ENCODE measurements at places on chromosomes 1 and 21.

GRCh38 chr1:117842408-117843170 is 86.8 kb downstream of the GDAP2 start:
- peak; percentile 40 for DNase-seq

DNA sequence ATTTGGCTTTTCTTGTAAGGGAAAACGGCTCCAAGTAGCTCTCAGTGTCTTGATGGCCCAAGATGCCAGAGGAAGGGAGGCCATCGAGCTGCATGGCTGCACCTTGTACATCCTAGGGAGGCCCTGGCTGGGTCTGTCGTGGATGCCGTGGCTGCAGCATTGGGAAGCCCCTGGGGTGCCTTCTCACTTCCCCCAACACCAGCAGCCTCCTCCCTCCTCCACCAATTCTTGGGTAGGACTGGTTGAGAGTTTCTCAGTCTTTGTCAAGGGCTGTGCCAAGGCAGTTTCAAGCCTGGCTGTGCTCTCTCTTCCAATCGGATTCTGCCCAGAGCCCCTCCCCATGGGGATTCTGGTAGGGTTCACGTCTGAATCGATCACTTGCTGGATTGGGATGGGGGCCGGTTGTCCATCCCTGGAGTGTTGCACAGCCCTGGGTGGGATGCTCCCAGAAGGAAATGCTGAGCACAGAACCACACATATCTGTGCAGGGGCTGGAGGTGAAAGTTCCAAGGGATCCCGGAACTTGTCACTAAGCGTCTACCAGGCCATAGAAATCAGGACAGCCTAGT is 14.0 kb upstream of the SPSB1 start:
- DNase-seq = no peak

DNA sequence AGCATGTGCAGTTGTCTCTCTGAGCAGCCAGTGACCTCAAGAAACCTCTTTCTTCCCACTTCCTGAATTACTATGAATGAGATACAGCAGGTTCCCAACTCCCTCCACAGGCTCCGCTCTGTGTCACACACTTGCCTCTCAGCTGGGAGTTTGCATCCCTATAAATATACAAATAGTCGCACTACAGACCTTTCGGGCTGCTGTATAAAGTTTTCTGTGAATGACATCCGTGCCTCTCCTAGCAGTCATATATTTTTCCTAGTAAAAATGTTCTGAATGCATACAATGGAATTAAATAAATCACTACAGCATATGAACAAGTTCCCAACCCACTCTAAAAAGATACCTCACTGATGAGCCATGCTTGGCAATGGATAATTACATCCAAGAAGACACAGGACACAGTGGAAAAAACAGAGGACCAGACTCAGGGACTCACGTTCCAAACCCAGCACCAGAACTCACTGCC is 66.8 kb downstream of the CAPZB start:
- DNase-seq = no peak

- DNase-seq = no peak
Measured at GRCh38 chr1:160453443-160453842, 53.1 kb downstream of the VANGL2 start.

DNA sequence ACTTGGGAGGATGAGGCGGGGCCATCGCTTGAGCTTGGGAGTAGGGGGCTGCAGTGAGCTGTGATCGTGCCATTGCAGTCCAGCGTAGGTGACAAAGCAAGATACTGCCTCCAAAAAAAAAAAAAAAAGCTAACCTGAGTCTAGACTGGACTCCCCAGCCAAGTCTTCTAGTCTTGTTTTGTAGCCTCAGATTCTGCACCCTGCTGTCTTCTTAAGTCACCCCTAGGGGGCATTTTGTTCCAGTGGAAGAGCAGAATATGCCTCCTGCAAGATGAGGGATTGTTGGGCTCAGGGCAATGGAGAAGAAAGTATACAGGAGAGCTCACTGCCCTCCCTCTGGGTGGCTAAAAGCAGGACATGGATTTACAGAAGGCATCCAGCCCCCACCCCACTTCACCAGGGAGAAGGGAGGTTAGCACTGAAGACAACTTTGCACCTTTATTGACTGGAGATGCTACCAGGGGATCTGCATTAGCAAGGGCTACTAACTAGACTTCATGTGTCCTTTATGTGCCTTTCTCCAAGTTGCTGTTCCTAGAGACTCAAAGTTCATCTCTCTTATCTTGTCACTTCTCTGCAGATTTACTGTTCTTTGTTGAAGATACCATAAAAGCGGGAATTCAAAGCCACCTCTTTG is 15.3 kb upstream of the RNF187 start:
- peak; percentile 45 for DNase-seq

- no peak for DNase-seq
Measured at GRCh38 chr1:166489356-166489669, 322.5 kb upstream of the FAM78B start.

- no peak for DNase-seq
Measured at GRCh38 chr1:110768605-110769004, 93.9 kb upstream of the KCNA3 start.

- no peak for DNase-seq
Measured at GRCh38 chr1:163824490-163824889, 502.7 kb downstream of the NUF2 start.

- DNase-seq = no peak
Measured at GRCh38 chr1:57620605-57621004, 196.7 kb upstream of the DAB1 start.

- DNase-seq = no peak
Measured at GRCh38 chr1:193656841-193657240, 470.4 kb upstream of the B3GALT2 start.

- no peak for DNase-seq
Measured at GRCh38 chr1:53294567-53294966, 33.3 kb downstream of the LRP8 start.

DNA sequence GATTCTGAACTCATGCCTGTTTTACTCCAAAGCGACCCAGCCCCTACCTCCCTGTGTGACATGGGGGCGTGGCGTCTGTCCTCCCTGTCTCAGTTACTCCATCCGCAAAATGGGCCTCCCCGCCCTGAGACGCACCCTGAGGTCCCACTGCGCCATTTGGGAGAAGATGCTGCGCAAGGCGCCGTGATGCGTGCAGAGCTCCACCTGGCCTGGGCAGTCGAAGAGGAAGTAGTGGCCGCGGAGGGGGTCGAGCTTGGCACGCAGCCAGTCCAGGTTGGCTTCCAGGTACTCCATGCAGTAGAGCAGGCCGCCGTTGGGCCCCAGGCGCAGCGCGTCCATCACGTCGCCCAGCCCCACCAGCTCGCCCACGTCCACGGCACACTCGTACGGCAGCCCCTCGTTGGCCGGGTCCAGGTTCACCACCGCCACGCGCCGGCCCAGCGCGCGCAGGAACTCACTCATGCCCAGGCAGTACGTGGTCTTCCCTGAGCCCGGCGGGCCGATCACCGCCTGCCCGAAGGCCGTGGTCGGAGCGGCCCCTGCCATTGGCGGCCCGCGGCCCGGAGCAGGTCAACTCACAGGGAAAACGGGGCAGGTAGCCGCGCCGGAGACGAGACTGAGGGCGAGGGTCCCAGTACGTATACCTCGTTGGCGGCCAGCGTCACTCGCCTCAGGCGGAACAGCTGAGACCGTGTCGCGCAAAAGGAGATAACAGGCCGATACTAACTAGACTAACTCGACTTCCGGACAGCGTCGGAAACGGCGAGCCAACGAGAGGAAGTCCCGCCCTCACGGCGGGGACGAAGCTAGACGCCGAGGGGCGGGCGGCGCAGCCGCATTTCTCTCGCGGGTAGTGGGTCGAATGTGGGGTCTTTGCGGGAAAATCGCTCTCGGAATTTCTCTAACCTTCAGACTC is at the start of gene GPN2:
GPN2 (minus strand) TSS at position 733 of the 916 bp plus-strand sequence; CDS start at position 546, 187 bp downstream.
- peak; percentile 73 for DNase-seq

DNA sequence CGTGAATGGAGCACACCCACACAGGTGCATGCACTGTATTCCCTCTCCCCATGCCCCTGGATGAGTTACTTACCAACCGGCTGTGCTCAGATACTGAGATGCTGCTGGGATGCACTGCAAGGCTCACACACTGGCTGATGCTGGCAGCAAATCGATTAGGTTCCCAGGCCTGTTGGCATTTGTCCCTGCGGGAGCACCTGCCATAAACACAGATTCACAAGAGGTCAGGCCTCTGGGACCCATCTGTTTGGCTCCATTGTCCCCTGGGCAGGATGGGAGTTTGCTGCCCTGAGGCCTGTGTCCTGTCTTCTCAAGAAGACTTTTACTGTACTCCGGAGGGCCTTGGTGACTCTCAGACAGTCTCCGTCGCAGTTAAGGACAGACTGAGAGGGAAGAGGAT is 145.4 kb downstream of the PLXNA2 start:
- no peak for DNase-seq

- DNase-seq = no peak
Measured at GRCh38 chr1:228150120-228150460, 360 bp downstream of the GJC2 start.

- DNase-seq = no peak
Measured at GRCh38 chr1:96338622-96339021, 383.0 kb upstream of the PTBP2 start.

- no peak for DNase-seq
Measured at GRCh38 chr1:236471653-236472052, 52.1 kb upstream of the LGALS8 start.

DNA sequence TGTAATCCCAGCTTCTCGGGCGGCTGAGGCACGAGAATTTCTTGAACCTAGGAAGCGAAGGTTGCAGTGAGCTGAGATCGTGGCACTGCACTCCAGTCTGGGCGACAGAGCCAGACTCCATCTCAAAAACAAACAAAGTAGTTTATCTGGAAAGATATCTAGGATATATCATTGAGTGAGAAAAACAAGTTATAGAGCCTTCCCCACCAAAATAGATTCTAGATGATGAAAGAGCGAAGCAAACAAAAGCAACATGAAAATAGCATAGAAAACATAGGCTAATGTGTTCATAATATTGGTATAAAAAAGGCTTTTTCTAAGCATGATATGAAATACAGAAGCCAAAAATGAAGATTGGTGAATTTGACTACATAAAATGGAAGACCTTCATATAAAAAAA is 52.1 kb downstream of the ZFYVE9 start:
- DNase-seq = no peak

DNA sequence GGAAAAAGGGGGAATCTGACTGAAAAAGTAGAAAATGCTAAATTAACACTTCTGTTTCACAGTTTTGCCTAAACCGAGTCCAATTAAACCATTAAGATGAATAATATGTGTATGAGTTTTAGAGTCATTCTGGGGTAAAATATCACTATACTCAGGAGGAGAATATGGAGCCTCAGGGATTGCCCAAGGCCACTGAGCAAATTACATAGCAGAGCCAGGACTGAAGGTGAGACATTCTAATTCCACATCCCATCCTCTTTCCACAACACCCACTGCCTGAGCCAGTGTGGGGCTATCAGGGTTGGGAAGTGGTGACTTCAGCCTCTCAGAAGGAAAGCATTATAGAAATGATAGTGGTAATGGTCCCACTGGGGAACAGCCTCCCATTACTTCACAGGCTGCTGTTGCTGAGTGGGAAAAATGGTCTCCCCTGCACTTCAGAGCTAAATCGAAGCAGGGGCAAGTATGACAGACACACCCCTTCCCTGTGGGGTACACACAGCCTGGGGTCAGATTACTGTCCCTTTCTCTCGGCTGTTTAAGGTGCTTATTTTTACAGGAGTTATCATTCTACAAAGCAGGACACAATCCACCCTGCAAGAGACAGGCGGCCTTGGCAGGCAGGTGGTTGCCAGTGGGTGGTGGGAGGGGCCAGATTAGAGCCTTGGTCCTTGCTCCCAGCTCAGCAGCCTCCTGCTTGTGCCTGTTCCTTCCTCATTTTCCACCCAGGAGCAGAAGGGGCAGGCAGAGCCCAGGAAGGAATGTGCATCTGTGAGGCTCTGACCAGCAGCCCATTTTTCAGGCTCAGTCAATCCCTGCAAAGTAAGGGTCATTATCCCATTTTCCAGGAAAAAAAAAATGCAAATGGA is 9.5 kb upstream of the BCAR3 start:
- DNase-seq = no peak

DNA sequence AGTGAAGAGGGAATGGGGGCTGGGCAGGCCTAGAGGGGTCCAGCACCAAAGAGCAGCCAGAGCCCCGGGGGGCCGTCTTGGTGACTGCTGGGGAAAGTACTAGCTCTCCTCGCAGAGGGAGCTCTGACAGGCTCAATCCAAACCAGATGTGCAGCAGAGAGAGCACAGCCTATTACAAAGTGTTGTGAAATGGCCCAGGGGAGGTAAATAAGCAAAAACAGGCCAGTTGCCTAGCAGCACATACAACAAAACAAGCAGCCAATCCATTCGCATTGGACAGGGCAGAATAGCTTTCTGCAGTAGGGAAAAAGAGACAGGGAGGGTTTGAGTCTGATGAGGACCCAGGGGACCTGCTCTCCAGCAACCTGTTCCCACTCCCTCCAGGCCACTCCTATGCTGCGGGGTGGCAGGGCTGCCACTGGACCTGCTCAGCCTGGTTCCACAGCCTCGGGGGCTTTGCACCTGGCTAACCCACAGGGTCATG is 239.6 kb upstream of the FGGY start:
- peak; percentile 64 for DNase-seq

DNA sequence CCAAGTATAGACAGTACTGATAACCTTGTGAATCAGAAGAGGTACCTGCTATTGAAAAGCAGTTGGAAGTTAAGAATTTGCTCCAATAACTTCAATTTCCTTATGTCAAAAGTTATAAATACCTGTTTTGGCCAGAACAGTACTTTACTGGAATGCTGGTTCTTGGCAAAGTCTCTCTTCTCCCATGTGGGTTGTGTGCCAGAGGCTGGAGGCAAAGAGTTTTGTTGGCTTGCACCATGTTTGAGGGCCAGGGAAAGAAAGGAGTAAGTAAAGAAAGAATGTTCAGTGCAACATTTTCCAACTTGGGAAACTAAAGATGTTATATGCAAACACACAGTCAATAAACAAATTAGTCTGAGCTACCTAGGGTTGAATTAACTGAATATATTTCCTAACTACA is 67.0 kb upstream of the DYNLT5 start:
- DNase-seq = no peak

DNA sequence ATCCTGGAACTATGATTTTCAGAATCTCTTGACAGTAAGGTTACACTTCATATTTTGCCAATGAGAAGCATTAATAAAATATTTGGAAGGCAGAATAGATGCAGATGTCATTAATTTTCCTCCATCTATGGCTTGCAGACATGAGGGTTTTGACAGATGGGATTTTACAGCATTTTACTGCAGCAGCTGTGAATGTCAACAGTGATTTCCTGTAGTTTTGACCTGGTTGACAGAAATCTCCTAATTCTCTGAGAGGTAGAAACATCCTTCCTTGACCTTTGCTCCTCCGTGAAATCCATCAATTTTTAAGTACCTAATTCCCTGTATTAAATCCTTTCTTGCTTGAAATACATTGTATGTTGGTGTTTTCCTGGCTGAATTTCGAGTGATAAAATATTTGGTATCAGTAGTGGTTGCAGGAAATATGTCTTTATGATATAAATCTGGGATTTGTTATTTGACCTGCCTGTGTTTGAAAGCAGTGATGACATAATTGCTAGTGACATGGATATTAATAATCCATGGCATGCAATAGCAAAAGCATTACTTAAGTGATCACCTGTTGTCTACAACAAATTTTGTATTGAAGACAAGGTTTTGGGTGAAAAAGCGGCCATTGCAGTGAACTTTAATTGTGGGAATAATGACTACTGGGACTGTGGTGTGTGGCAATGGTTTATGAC is 73.9 kb downstream of the HLX start:
- DNase-seq = no peak

- DNase-seq = no peak
Measured at GRCh38 chr21:41186755-41187536, 19.0 kb downstream of the BACE2 start.

GRCh38 chr1:225919906-225920305 is 4.1 kb downstream of the PYCR2 start:
- no peak for DNase-seq

- DNase-seq = no peak
Measured at GRCh38 chr1:61277121-61277690, 194.8 kb downstream of the NFIA start.
